ENCODE measurements at places on chromosomes 4 and X.

- DNase-seq: no peak
These were observed 36.0 kb downstream of the RTL9 start for GRCh38 chrX:110394651-110395050.

GRCh38 chr4:154854362-154854761 lies 73.3 kb downstream of the RBM46 start:
- no peak for DNase-seq

GRCh38 chr4:80268081-80268823 lies 1.8 kb downstream of the FGF5 start:
- DNase-seq: no peak

GRCh38 chr4:158799856-158800255 lies 31.0 kb downstream of the FNIP2 start:
- DNase-seq: no peak

- no peak for DNase-seq
These were observed 12.4 kb upstream of the ADH7 start for GRCh38 chr4:99447513-99447912.

DNA sequence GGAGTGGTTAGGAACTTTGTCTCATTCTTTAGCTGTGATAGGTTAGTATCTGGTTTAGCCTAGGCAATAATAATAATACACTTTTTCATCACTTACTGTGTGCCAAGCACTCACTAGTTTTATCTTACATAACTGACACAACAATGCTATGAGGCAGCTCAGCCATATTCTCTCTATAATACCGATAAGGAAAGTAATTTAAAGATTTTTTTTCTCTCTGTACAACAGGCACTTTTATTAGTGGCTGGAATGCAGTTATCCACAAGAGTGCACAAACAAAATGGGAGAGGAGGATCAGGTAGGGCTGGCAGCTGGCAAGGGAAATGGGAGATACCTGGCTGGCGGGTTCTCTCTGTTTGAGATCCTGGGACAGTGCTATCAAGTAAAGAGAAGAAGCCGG lies 7.6 kb downstream of the RELL1 start:
- DNase-seq: no peak

DNA sequence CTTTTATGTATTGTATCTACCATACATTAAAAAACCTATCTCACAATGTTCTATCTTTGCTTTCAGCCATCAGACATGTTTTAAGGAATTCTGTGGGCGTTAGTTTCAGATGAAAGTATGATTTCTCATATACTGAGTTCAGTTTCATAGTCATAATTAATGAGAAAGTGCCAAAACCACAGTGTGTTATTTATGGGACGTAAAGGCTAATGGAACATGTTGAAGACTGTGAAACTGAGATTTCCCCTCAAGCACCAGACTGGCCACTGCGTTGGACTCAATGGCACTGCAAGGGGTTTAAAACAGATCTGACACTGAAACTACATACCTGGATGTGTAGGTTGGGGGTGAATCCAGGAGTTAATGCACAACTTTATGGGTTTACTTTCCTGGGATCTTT lies 32.0 kb downstream of the F8 start:
- no peak for DNase-seq

DNA sequence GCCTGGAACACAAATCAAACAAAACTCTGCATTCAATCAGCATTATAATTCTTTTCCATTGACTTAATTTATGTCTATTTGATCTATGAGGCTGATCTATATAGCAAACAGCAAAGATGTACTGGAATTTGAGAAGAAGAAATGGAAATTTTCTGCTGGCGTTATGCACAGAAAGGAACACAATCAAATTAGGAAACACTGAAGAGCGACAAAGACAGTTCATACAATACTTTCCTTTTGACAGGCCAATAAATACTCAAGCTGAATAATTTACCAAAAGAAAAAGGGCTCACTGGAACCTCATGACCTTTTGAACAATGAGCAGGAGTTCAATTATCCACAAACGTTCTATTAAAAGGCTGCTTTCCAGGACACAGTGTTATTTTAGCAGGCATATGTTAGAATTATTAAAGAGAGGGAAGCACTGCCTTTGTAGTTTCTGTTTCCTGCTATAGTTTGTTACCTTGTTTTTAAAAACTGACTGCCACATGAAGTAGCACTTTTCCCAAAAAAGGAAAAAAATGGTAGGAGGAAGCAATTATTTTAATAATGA lies 8.1 kb downstream of the PDHA2 start:
- no peak for DNase-seq

DNA sequence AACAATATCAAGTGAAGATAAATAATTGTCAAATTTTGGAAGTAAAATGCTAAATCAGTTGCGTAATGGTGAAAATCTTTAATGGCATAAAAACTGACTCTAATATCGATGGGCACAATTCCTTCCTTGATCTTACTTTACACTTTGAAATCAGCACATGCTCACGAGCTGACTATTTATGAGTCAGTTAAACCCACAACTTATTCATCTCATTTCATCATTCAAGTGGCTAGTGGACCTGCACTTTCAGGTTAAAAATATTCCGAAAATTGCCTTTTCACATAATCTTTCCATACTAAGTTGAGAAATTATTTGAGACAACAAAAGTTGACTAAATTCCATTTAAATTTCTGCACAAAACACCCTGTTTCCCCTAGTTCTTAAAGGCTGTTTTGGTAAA lies 582.1 kb upstream of the TENM3 start:
- DNase-seq: no peak

GRCh38 chr4:166577639-166578038 lies 656.7 kb downstream of the SPOCK3 start:
- DNase-seq: no peak

GRCh38 chrX:110373310-110373709 lies 14.7 kb downstream of the RTL9 start:
- DNase-seq: no peak

GRCh38 chr4:6625256-6625655 lies 15.2 kb upstream of the MRFAP1 start:
- no peak for DNase-seq
